NCI-H1436 treated with DMSO at 0.1 percent for 48 hours (cell line): ENCODE measurements at places on chromosomes 7 and 10.

DNA sequence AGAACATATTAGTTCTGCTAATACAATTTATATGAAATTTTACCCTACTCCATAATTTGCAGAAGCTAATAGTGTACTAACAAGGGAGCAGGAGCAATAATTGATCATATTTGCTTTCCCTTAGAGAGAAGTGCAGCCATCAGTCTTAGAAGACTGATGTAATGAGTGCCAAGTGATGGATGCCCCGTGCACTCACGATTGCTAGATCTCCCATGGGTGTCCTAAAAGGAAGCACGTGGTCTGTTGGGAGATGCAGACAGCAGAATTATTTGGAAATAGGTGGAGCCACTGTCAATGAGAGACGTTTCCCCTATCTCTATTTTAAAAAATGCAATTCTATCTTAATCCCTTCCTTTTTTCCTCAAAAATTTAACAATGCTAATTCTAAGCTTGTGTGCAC lies 772.2 kb upstream of the C7orf33 start:
- no peak for DNase-seq

- no peak for DNase-seq
Observed at GRCh38 chr10:113169111-113169510, 219.1 kb downstream of the TCF7L2 start.

DNA sequence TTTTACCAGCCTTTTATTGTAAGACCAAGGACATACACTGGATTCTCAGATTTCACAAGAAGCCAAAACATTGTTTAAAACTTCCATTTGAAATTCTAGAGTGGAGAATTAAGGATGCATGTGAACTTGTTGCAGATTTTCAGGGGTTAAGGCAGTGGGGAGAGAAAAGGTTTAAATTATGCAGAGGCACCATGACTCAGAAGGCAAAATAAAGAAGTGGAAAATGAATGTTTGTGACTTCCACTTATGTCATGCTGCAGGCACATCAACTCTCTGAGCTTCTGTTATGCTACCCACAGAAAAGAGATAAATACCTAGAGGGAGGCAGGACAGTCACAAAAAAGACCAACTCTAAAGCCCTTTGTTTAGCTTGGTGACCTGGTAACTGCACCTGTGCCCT lies 84.4 kb upstream of the BET1 start:
- DNase-seq: no peak

- DNase-seq: no peak
Observed at GRCh38 chr7:131061818-131062217, 265.9 kb upstream of the MKLN1 start.

DNA sequence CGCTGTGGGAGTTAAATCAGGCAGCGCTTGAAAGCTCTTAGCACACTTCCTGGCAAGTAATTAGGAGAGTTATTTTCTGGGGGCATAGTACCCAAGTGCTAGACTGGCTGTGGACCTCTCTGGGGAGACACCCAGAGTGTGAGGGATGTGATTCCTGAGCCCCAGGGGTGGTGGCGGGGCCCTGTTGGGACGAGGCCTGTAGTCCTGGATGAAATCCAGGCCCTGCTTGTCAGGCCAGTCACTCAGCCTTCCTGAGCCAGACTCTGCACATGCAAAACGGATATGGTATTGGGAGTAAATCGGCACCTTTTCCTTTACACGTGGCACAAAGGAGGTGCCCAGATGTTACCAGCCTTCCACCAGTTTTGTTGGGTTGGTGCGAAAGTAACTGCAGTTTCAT lies 31.2 kb downstream of the TRRAP start:
- DNase-seq: no peak

DNA sequence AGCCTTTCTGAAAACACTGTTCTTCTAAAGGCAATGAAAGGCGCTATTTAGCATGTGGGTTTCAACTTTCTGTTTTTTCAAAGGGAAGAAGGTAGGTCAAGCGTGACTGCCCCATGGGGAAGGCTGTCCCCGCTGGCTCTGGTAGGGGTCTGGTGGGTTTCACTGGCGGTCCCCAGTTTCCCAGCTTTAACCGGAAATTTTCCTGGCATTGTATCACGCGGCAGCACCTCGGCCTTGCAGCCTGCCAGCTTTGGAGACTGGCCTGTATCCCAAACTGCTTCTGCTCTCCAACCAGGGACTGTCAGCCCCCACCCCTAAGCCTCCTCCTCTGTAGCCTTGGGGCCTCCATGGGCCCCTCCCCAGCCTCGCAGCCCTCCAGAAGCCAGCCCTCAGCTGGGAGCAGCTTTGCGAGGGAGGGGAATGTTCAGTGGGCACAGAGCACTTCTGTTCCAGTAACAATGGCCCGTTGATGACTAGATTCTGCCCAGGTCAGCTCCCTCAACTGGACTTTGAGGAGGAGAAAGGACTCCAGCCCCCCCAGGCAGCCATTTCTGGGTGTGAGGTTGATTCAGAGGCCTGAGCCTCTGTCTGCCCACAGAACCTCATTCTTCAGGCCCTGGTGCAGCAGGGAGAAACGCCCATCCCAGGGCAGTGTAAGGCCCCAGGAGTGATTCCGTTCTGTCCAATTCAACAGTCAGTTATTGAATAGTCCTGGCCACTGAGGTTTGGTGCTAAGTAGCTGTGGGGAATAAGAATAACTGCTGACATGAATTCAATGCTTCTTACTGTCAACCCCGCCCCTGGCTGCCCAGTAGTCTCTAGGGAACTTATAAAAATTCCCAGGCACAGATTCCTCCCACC lies 17.1 kb downstream of the CHST3 start:
- no peak for DNase-seq

DNA sequence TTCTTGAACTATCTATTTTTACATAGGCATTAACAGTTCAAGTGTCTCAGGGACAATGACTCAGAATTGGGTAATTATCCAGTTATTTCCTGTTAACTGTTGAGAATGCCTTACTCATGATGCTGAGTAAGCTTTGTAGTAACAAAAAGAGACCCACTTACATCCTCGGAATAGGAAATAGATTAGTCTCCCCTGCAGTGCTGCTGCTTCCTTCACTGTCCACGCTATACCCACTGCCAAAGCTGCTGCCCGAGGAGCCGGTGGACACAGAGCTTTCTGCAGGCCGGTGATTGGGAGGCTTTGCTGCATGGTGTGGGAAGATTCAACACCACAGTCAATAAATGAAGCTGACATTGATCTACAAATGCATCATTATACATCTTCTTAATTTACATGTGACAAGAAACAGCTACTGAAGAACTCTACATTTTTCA lies 357.1 kb downstream of the PCLO start:
- DNase-seq: no peak

DNA sequence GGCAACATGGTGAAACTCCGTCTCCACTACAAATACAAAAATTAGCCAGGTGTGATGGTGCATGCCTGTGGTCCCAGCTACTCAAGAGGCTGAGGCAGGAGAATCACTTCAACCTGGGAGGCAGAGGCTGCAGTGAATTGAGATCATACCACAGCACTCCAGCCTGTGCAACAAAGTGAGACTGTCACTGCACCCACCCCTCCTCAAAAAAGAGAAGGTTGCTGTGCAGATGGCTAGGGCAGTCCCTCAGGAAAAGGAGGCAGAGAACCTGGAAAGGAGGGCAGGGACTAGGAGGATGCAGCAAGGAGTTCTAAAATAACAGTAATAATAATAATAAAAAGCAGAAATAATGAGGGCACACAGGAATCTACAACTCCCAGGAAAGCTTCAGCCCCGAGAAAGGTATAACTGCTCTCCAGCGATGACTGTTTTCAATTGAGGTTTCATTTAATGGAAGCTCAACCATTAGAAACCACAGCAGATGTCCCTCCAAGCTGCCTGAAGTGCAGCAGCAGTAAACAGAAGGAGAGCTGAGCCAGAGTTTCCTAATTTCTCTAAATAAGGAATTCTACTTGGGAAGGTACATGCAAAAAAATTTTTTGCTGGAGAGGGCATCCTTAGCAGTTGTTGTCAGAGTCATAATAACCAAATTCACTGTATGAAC lies 326.5 kb downstream of the GATA3 start:
- DNase-seq: no peak

DNA sequence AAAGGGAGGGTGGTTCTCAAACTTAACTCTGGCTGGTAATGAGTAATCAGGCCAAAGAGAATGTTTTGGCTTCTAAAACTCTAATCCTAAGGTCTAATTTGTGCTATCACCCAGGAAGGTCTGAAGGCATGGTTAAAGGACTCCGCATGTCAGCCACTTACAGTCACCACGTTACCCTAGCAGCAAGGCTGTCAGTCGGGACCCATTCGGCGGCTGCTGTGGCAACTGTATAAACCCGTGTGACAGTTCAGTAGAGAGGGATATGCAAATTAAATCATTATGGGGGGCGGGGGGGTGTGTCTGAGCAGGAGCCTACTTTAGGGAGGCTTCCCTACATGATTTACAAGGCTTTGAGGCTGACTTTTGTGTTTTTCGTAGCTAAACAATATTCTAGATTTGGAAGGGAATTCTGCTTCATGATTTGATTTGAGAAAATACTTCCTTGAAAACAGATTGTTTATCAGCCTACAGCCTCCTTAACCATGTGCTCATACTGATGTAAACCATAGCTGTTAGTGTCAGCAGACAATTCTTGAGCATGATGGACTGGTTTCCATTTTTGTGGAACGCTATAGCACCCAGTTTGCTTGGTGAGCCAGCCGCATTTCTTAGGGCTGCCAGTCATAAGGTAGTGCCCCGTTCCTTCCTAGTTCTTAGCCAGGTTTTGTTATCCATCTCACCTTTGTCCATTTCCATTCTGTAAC lies 284.4 kb downstream of the USP6NL start:
- DNase-seq: no peak

DNA sequence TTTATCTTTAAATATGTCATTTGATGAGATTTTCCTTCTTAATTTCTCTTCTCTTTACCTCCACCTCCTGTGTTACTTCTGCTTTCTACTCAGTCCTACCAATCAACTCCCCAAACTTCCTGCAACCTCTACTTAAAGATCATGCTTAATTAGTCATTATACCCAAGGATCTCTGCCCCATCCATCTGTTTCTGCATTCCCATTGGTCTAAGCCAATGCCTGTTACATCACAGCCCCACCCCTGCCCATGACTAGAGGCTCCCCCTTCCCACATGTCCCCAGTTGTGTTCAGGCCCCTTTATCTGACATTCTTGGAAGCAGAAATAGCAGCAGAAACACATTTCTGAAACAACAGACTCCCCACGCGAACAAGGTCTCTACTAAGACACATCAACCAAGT lies 319.1 kb upstream of the NFE2L3 start:
- DNase-seq: no peak

DNA sequence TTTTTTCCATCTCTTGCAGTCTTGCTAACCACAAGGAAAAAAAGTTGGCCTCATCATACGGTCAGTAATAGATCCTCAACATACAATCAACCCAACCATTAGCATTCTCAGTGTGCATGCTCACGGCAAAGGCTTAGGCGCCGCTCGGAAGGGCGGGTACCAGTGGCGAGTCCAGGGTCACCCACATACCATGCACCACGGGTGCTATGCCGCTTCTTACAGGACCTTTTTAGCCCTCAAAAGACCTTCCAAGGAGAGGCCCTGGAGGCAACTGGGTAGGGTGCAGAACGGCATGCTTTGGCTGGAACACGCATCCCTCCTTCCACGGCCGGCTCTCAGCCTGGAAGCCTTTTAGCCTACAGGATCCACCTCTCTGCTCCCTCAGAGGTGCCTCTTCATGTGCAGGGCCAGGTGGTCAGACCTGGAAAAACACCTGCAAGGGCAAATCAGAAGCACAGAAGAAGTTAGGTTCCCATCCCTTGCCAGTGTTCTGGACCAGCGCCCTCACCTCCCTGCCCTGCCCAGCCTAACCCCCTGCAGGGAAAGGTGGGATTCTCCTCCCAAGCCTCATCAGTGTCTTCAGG lies 5.8 kb downstream of the KLF6 start:
- no peak for DNase-seq

- no peak for DNase-seq
Observed at GRCh38 chr7:17448479-17449423, 150.3 kb downstream of the AHR start.

- DNase-seq: no peak
Observed at GRCh38 chr10:99370993-99371392, 41.8 kb downstream of the CNNM1 start.

DNA sequence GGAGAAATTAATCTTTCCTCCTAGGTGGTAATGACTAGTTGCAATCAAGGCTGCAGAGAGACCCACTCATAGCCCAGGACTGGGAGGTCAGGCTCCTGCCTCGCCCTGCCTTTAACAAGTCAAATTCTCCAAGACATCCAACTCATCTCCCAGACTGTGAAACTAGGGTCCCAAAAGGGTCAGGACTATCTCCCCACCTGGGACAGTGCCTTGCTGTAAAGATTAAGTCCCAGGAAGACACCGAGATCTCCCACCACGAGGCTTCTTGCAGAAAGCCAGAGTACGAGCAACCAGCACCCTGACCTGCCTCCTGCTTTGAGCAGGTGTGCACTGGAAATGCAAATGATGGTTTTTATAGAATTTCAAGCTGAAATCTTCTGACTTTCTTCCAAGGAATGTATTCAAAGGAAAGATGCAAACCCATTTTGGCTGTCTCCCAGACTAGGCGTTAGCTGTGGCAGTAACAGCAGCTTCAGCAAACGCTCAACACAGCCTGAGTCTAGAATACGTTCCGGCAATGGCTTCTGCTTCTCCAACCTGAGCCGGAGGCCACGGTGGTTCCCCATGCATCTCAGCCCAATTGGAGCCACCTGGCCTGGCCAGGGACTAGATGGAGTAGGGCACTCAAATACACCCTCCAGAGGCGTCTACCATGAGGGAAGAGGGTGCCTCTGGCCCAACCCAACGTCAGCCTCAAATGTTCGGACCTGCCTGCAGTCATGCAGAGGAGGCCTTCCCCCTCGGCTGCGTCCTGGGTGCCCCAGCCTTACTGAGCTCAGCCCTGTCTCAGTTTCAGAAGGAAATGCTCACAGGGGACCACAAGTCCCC lies 170.4 kb downstream of the PRKAG2 start:
- DNase-seq: no peak

GRCh38 chr10:102674566-102674965 lies 30.3 kb downstream of the TRIM8 start:
- no peak for DNase-seq

DNA sequence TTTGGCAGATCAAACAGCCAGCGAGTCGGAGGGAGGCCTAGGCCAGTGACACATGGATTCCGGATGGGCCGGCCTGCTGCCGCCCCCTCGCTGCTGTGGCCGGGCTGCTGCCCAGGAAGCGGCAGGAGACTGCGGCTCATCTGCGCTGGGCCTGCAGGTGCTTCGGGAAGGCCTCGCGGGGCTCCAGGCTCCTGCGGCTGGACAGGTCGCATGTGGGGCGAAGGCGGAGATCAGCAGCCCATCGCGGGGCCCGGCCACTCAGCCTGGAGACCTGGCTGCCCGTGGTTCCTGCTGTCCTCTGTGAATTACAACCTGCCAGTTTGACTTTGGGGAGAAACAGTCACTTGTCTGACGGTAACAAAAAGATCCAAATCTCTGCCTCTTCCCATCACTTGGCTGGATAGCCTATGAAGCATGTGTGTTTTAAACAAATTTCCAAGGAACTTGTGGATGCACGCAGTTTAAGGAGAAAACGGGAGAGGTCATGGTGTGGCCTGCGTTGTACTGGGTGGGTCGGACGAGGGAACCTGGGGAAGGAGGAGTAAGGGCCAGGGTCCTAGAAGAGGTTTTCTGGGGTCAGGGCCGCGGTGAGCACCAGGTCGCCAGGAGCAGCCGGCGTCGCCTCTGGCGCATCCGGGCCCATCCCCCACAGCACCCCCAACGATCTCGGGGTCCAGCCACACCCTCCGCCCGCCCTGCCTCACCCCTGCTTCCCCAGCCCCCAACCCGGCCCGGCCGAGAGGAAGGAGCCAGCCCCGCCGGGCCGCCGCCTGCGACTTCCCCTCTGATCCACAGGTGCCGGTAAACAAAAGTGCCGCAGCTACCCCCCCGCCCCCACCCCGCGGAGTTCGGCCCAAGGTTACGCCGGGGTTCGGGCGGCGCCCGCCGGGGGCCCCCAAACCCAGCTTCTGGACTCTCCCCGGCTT lies 1.6 kb downstream of the SPOCK2 start:
- DNase-seq: no peak
